DMS79 (cell line): ENCODE measurements at places on chromosomes 5 and 9.

DNA sequence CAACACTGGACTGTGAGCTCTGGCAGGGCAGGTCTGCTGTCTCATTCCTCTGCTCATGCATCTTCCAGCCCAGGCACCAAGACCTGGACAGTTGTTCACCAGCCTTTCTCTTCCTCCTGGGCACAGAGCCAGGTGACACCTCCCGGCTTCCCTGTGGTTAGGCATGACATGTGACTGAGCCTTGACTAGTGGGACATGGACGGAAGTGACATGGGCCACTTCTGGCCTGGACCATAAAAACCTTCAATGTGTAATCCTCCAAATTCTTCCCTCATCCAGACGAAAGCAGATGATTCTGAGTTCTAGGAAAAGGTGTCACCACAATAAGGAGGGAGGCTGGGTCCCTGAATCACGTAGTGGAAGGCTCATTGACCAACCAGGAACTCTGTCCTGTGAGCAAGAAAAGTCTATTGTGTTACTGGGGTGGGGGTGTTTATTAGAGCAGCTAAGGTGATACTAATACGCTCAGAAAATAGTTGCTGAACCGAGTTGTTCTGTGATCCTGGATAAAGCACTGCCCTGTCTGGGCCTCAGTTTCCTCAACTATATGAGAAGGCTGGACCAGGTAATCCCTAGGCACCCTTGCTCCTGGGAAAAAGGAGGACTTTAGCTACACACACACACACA, 26.6 kb upstream of the CRB2 start:
- DNase-seq: no peak

- no peak for DNase-seq
These were observed 15.3 kb downstream of the HNRNPH1 start for GRCh38 chr5:179608131-179608581.

DNA sequence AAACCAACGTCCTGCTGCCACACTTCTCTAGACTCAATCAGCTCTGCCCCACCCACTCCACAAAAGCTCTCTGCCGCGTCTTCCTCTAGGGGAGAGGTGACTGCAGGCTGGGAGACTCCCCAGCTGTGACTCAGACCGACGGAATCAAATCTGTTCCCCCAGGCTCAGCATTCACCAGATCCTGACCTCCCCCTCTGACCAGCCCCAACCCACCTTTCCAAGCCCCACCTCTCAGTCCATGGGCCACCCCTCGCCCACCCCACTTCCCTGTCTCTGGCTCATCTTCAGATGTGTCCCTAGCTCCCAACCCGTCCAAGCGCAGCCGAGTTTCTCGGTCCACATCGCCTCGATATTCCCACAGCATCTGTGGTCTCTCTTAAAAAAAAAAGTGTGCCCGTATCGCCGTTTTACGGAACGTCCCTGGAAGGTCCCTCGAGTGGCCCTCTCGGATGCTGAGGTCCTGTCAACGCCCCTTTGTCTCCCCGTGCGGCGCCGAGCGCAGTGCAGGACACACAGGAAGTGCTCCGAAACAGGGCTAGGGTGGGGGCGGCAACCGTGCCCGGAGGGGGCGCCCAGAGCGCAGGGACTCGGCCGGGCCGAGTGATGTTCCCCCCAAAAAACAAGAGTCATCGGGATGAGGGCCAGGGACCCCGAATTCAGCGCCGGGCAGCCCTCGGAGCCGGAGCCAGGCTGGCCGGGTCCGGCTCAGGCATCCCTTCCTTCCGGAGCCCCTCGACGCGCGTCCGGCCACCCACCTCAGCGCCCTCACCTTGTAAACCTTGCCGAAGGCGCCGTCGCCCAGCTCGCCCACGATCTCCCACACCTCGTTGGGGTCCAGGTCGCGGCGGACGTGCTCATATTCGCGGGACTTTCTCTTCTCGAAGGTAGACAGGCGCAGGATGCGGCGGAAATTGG, 649 bp downstream of the STK10 start:
- no peak for DNase-seq

GRCh38 chr5:172858511-172858989, 24.5 kb downstream of the ERGIC1 start:
- DNase-seq: no peak

GRCh38 chr9:120925535-120926396, 830 bp downstream of the TRAF1 start:
- no peak for DNase-seq

DNA sequence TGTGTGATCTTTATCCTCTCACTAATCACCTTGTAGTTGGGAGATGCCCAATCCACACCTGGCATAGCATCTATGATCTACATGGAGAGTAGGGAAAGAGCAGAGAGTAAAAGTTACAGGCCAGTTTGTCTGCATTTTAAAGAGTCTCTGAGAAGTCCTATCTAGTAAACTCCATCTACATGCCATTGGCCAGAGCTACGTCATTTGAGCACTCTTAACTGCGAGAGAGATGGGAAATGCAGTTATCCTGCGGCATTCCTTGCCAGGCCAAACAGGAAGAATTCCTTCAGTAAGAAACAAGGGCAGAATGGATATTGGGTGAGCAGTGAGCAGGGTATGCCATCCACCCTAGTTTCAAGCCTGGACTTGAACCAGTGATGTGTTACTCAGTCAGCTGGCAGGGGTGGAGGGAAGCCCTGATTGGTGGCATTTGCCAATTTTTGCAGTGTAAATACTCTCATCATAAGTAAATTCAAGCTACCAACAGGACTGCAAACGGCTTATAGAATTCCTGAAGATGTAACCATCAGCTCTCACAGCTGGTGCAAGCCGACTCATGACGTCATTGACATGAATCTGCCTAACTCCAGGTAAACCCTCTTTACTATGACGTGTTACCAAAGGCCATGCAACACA, 156.8 kb upstream of the MSX2 start:
- no peak for DNase-seq

- no peak for DNase-seq
These were observed 21.5 kb downstream of the CWC27 start for GRCh38 chr5:64790210-64790609.

GRCh38 chr5:110064603-110065268, 375.0 kb downstream of the MAN2A1 start:
- DNase-seq: no peak

- no peak for DNase-seq
These were observed 24.8 kb downstream of the ANXA1 start for GRCh38 chr9:73176450-73176875.

- DNase-seq: no peak
These were observed 463.7 kb upstream of the WWC1 start for GRCh38 chr5:167827766-167828165.

GRCh38 chr9:125391704-125392103, 130.1 kb downstream of the GAPVD1 start:
- no peak for DNase-seq

- peak; percentile 71 for DNase-seq
These were observed 114.4 kb upstream of the PPP1R26 start for GRCh38 chr9:135365013-135365768.
